ENCODE measurements at places on chromosomes 2 and 18. TPM values are rescaled to one million over a fixed set of nuclear protein-coding genes. Genes with fewer than 3 reads are reported as not detected.

STEAP3 gene
- 1.3 TPM for polyA plus RNA-seq

TGFA gene
- 19.4 TPM for polyA plus RNA-seq

ABHD1 gene
- polyA plus RNA-seq = 1.4 TPM

HRH4 gene
- polyA plus RNA-seq = 0.17 TPM

APCDD1 gene
- 74.6 TPM for polyA plus RNA-seq

FAM117B gene
- 33.6 TPM for polyA plus RNA-seq

IL1R2 gene
- polyA plus RNA-seq = 0.47 TPM

SPP2 gene
- polyA plus RNA-seq = not detected

TMSB10 gene
- polyA plus RNA-seq = 1,422 TPM

PARD6G gene
- polyA plus RNA-seq = 31.3 TPM

CRYBA2 gene
- polyA plus RNA-seq = not detected

DUSP11 gene
- 34.1 TPM for polyA plus RNA-seq
